ENCODE measurements at places on chromosomes 5 and 9.

- DNase-seq, result no peak
Measured at GRCh38 chr5:168611165-168611564, 32.0 kb upstream of the PANK3 start.

DNA sequence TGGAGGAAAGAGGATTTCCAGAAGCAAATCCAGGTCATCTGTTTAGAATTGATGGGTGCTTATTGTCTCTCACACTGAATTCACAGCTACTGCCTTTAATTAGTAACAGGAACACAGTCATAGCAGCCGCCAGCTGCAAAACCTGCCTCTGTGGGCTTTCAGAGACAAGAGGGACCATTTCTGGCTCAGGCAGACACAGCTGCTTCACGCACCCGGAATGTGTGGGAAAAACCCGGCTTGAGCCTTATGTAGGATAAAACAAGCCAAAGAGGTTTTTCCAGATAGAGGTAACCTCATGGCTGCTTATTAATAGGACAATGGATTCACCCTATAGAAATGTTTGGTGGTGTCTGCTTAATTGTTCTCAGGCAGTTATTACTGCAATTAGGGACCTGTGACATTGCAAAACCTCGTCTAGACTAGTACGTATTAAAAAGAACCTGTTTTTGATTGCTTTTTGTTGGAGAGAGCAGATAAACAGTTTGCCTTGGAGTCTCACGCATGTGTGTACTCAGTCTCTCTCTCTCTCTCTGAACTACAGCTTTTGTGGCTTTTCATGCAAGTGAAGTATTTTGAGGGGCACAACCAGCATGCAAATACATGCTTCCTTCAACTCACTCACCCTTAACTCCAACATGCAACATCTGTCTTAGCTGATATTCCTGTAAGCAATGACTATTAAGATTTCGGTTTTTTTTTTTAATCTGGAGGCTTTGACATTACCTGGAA is 302.7 kb downstream of the PLK2 start:
- DNase-seq, result no peak

DNA sequence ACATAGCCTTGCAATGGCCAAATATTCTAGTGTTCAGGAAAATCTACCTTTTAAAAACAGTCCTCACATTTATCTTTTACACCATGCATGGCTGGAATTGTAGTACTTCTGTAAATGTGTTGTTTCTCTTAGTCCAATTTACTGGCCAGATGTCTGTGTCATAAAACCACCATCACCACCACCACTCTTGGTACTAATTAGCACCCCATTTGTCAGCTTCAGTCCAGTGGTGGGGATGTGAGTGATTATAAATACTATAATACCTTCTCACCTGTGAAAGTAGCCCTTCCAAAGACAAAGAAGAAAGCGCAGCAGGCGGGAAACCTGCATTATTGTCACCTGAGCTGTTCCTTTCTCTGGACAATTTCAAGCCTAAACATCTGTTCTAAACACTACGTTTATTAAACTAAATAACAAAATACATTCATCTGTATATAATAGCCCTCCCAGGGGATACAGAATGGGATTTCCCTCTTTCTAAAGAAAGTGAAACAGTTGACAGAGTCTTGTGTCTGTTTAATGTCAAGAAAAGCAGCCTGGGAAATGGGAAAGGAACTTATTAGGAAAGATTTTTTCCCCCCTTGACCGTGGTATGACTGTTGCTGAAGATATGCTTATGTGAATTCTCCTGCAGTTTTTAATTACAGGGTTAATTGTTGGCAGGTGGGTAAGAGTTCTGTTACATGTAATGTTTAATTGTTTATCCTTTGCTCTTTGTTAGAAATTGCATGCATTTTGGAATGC is 144.5 kb upstream of the NUDT12 start:
- DNase-seq, result no peak

DNA sequence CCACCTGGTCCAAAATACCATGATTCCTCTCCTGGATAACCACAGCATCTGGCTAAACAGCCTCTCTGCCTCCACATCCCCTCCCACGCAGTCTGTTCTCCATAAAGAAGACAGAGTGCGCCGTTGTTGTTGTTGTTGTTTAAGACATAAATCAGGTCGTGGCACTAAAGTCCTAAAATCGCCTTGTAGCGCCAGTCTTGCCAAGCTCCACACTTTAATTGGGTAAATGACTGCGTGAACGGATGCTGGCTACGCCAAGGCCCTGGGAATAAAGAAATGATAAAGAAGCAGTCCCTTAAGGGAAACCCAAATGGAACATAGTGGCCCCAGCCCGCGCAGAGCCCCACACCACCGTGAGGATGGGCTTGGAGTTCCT is 364 bp upstream of the SFXN1 start:
- no peak for DNase-seq

- DNase-seq, result no peak
Measured at GRCh38 chr5:56142614-56143372, 90.3 kb downstream of the ANKRD55 start.

DNA sequence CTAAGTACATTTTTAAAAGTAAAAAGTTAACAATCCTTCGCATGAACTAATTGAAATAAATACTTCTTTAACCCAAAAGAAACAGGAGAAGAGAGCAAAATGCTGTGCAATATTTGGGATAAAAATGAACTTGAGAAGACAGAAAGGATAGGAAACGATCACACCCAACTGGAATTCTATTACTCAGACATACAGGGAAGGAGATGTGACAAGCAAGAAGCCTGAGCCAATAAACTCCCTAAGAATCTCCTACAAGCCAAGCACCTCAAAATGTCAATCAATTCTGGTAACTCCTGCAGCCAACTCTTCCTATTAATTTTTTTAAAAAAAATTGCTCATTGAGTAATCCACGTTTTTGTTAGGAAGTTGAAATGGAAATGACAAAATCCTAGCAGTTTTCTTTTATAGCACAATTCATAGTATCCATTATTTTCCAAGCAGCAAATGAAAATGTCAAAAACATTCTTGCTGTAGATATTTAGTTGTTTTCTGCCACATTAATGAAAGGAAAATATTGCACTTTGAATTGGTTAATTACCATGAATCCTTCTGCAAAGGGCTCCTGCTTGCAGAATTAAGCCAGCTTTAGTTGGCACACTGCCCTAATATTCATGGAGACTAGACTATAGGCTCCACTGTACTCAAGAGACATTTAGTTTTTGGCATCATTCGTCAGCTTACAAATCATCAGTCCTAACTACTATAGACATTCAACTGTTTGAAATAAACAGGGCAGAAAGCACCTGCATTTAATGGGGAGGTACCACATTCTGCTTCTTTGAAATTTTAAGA is 89.0 kb downstream of the RFX3 start:
- DNase-seq, result peak; percentile 5

- no peak for DNase-seq
Measured at GRCh38 chr5:38051711-38052511, 206.4 kb upstream of the EGFLAM start.

DNA sequence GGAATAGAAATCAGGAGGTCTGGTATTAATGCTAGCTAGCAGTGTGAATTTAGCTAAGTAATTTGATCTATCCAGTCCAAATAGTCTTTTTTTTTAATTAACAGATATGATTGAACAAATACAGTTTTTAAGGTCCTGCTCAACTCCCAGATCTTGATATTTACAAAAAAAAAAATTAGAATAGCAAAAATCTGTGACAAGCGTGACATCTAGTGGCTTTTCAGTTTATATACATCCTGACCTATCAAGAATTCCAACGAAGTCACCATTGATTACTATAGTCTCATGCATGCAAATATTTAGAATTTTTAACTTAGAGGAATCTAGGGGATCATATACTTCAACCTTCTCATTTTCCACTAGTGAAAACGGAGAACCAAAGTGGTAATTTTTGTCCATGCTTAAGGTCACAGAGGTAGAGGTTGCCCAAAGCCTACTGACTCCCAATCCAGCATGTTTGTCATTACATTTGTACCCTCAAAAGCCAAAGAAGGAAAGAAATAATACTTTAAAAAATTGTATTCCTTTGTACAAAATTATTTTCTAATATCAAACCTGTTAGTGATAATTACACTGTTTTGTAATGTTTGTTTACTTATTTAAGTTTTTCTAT is 17.6 kb upstream of the TARS1 start:
- DNase-seq, result peak; percentile 60

- DNase-seq, result peak; percentile 7
Measured at GRCh38 chr5:113295111-113295539, 139.7 kb downstream of the TSSK1B start.

GRCh38 chr5:78543916-78544315 is 104.7 kb downstream of the LHFPL2 start:
- DNase-seq, result no peak

DNA sequence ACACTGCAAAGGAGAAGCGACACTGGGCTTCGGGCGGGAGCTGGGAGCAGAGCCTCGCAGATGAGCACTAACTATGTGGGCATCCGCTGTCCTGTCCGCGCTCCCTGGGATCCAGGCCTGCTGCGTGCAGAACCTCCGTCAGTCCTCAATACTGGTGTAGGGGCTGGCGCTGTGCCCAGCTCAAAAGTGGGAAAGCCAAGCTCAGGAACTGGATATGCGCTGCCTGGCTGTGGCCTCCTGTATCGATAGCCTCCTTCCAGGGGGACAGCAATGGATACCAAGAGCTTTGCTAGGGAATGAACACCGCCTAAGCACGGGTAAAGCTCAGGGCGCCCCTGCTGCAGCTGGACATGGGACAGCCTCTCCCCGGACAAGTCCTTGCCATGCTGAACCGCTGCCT is 270.4 kb downstream of the NSG2 start:
- no peak for DNase-seq

DNA sequence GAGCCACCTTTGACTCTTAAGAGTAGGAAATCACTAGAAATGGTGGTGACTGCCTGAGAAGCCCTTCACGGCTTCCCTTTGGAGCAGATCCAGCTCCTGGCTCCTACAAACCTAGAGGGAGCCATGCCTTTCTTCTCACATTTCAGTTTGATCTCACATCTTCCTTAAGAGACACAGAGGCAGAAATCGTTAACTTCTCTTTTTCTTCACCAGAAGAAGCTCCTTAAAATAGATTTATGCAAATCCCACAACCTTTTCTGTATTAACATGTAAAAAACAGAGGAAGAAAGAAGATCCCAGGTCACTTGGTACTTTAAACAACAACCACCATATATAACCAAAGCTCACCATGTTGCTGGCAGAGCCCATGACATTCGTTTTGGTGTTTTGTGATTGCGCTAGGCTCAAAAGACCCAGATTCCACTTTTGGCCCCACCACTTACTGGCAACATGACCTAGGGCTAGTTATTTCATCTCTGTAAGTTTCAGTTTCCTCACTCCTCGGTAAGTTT is 29.6 kb downstream of the PAX5 start:
- DNase-seq, result no peak

DNA sequence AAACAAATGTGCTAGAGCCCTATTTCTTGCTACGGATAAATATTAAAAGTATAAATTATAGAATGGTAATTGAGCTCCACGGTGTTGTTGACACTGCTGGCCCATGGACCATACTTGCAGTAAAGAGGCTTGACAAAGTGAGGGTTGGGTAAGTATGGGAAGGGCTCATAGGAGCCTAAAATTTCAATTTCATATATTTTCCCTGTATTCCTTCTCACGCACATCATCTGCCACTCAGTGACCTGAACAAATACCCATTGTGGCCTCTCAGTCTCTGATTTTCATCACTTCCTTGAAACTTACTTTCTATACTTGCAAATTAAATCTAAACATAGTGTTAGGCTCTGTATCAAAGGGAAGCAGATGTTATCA is 116.5 kb downstream of the PIK3R1 start:
- no peak for DNase-seq

DNA sequence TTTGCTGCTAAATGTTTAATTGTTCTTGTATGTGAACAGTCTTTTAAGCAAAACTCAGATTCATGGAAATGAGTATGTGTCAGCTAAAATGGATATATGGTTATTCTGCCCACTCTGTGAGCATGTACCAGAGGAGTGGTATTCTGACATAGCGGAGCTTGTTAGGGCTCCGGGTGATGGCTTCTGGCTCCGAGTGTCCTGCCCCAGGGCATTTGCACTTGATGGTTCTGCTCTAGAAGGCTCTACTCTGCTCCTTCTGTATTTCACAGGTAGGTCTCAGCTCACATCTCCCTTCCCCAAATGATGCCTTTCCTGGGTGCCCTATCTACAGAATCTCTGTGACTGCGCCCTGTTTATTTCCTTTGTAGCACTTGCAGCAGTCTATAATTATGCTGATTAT is 113.3 kb downstream of the ARHGAP26 start:
- no peak for DNase-seq

DNA sequence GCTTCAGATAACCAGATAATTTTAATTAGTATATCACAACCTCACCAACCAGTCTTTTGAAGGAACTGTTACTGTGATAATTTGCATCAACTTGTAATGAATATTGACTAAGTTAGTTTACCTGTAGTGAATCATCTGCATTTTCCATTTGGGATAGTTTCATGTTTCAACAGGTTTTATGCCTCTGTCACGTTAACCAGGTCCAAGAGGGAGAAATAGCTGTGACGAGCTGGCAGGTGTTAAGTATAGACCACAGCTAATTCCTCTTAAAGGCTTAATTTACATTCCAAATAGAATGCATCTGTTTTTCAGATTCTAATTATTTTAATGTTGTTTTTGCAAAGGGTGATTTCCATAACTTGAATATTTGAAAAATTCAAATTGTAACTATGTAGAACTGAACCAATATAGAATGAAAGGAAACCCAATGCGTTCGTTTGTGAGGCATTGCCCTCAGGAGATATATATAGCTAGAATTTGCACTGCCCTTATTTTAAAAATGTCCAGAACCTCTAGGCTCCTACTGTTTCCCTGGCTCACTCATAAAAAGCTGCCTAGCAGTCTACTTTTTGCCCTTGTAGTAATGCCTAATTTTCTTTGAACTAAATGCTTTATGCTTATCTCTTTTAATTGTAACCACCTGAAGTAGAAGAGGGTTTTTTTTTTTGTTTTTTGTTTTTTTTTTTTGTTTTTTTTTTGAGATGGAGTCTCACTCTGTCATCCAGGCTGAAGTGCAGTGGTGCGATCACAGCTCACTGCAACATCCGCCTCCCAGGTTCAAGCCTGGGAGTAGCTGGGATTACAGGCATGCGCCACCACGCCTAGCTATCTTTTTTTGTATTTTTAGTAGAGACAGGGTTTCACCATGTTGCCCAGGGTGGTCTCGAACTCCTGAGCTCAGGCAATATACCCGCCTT is 270.5 kb downstream of the SMARCA2 start:
- DNase-seq, result no peak

DNA sequence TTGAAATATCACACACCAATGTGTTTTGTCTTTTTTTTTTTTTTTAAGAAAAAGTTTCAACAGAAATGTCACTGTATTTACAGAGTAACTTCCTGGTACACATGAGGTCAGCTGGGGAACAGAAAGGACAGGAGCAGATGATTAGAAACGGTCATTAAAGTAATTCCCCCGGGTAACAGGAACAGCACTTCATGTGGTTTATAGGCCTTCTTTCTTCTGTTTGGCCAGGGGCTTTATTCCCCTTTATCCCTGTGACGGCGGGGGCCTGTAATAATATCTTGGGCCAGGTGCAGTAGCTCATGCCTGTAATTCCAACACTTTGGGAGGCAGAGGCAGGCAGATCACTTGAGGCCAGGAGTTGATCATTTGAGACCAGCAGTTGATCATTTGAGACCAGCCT is 30.5 kb upstream of the MSH3 start:
- DNase-seq, result no peak

- DNase-seq, result no peak
Measured at GRCh38 chr9:33139421-33140228, 27.5 kb downstream of the B4GALT1 start.

GRCh38 chr9:93452710-93453046 is 703 bp downstream of the FAM120AOS start:
- peak; percentile 14 for DNase-seq
